Stimulated activated CD4-positive, alpha-beta T cell treated with anti-CD3 and anti-CD28 coated beads, Interleukin-15, amount 100 ng/mL, for 48 hours (primary cell): ENCODE measurements at places on chromosomes 3 and 15.

GRCh38 chr3:174156200-174156599 lies 702.9 kb upstream of the NAALADL2 start:
- DNase-seq, result no peak

GRCh38 chr3:10732292-10732691 lies 83.7 kb upstream of the SLC6A11 start:
- DNase-seq, result no peak

DNA sequence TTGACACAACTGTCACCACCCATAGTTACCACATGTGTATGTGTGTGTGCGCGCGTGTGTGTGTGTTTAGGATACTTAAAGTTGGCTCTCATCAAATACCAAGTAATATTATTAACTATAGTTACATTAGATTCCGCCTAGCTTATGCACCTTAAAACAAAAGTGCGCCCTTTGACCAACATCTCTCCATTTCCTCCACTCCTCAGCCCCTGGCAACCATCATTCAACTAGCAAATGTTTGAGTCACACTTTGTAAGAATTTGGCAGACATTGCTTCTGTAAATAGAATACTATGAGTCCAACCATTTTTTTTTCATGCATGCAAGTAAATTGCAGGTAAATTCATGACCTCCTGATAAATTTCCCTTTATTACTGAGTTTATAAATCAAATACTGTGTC lies 169.3 kb downstream of the GBE1 start:
- DNase-seq, result no peak

DNA sequence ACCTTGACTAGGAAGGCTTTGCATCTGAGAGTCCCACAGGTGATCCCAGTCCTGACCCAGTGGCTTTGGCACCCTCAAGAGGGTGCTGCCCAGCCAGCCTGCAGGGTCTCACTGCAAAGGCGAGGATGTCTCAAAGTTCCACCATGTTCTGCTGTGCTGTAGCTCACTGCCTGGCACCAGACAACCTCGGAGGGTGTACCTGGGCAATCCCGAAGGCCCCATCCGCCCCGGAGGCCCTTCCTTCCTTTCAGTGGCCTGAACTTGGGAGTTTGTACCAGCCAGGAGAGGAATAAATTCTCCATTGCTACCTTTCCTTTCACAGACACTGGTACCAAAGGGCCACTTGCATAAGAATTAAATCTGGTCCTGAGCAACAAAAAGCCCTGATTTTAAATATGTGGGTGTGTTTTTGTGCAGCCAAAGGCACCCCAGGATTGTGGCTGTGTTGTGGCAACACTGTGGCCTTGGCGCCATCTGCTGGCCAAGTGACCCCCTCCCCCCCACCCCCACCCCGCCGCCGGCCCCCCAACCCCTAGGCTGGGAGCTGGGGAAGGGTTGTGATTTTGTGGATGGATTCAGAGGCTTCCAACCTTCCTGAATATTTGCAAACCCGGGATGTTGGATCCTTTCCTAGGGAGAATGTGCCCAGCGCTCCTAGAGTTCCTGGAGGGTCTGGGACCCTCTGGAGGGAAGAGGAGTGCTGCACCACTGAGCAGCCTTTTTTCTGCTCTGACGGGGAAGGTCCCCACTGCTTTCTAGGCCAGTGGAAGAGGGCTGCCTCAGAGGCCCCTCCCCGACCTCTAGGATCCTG lies 9.7 kb upstream of the PTPN23 start:
- DNase-seq, result no peak

DNA sequence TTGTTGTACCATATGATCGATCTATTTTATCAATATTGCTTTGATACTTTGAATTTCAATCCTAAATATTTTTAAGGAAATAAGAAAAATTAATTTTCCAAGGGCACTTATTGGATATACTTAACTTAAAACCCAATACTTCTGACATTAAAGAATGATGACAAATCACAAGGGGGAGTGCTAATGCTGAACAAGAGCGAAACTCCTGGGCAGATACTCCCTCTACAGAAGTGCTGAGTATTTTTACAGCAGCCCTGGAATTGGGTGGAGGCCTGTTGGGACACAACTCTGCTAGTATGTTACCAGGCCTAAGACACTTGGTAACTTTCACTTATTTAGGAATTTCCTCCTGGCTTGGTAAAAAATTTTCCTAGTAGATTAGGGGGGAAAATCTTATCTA lies 46.2 kb downstream of the DENND6A start:
- DNase-seq, result no peak

DNA sequence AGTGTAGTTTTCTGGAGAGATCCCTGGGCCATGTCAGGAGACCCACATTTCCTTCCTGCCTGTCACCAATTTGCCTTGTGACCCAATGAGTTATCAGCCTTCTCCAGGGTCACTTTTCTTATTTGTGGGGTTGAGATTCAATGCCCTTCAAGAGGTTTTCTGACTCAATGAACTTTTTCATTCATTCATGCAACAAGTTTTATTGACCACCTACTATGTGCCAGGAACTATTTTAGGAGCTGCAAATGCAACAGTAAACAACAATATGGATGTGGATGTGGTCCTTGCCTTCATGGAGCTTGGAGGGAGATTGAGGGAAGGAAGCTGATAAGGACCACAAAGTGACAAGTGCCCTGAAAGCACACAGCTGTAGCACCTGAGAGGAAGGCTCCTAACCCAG lies 142.8 kb downstream of the OPA1 start:
- DNase-seq, result no peak

GRCh38 chr15:38847666-38848065 lies 283.1 kb upstream of the RASGRP1 start:
- DNase-seq, result no peak

- no peak for DNase-seq
Measured at GRCh38 chr3:139280027-139280671, 63.7 kb upstream of the MRPS22 start.

- no peak for DNase-seq
Measured at GRCh38 chr3:37969596-37970100, 20.9 kb upstream of the VILL start.

DNA sequence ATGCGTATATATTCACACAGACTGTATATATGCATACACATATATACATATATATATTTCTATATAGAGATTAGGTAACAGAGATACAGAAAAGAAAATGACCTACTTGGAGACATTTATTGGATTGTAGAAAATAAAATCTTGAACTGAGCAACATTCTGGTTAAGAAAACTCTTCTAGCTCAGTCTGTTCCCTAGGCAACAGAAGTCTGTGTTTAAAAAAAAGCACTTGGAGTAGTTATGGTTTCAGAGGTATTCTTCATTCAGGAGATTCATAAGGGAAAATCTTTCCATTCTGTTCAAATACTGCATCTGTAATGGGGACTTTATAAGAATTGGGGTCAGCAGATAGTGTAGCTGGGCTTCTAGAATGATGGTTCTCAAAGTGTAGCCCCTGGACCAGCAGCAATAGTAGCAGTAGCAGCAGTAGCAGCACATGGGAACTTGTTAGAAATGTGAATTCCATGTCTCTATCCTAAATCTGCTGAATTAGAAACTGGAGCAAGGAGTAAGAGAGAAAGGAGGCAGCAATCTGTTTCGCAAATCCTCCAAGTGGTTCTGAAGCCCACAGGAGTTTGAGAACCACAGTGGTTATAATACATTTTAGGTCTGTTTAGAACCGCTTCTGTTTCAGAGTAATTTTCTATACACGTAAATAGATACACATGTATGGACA lies 112.8 kb upstream of the TMEM108 start:
- DNase-seq, result no peak

- no peak for DNase-seq
Measured at GRCh38 chr3:103025880-103026279, 591.1 kb downstream of the ZPLD1 start.

DNA sequence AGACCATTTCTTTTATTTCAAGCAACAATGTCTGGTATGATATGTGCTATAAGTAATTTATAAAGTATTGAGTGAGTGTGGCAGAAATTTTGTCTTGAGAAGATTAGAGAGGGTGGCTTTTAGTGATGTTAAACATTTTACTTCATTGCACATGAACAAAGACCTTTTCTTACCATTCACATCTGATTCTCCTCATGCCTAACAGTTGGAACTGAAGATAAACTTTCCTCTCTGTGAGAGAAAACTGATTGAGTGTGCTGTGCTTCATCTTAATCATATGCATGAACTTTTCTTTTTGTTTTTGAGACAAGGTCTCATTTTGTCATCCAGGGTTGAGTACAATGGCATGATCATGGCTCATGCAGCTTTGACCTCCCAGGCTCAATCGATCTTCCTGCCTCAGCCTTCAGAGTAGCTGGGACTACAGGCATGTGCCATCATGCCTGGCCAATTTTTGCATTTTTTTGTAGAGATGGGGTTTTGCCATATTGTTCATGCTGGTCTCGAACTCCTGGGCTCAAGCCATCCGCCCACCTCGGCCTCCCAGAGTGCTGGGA lies 377.7 kb upstream of the GOLIM4 start:
- no peak for DNase-seq

- DNase-seq, result no peak
Measured at GRCh38 chr3:60323651-60324050, 927.6 kb downstream of the FHIT start.

GRCh38 chr3:45306406-45307008 lies 80.4 kb upstream of the TMEM158 start:
- DNase-seq, result no peak

- DNase-seq, result no peak
Measured at GRCh38 chr3:58234516-58234931, 3.1 kb upstream of the ABHD6 start.

- no peak for DNase-seq
Measured at GRCh38 chr15:83046558-83047127, 20.4 kb downstream of the BTBD1 start.

DNA sequence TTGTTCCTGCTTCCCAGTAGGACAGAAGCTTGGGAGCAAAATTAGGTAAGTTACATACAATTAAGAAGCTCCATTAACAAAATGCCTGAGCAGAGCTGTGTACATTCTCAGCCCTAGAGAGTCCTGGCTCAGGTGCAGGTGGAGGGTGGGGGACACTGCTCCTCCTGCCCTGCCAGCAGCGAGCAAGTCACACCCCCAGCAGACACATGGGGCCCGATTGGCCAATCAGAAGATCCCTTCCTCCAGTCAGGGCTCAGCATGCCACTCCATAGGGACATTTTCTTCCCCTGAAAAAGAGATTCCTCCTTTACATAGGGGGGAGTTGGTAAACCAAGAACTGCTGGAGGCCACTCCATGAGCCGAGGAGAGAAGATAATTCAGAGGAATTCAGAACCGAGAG lies 62.1 kb downstream of the PLXNA1 start:
- DNase-seq, result no peak

DNA sequence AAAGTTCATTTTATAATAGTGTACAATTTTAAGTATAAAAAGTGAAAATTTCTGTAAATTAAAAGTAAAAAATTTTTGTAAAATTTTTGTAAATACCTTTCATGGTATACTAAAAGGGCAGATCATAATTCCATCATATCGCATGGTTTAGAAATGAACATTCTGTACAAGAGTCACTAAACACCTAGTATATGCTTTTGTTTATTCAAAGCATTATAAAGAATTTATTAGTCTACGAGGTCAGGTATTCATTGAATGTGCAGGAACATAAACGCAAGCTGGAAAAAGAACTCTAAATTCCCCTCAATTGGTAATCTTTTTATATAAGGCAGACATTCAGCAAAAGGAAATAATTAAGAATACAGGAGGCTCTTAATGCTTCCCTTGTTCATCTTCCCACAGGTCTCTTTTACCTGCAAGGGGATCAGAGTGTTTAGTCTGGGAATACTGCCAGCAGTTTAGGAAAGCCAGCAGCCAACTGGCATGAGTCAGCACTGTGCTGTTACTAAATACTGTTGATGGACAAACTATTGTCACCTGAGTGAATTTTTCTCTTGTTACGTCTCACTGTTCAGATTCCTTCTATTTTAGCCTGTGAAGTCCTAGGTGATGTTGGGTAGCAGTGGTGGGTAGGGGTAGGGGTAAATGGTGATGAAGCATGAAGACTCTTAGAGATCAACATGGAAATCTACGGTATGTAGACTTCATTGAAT lies 70.1 kb downstream of the UQCC5 start:
- no peak for DNase-seq

- no peak for DNase-seq
Measured at GRCh38 chr3:147401421-147401820, 4.9 kb downstream of the ZIC4 start.

DNA sequence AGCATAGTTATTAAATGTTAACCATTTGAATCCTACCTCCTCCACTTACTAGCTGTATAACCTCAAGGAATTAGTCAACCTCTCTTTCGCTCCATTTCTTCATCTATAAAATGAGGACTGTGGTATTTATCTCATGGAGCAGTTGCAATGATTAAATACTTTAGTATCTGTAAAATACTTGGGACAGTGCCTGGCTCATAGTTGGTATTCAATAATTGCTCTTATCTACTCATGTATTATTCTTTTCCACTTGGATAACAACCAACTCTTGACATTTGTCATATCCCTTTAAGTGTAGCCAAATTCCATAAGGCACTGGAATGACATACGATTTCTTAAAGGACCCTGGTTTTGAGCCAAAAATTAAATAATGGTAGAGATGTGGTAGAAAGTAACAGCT lies 72.0 kb downstream of the FSIP1 start:
- no peak for DNase-seq

GRCh38 chr15:48090666-48091065 lies 30.1 kb upstream of the SLC24A5 start:
- DNase-seq, result no peak

DNA sequence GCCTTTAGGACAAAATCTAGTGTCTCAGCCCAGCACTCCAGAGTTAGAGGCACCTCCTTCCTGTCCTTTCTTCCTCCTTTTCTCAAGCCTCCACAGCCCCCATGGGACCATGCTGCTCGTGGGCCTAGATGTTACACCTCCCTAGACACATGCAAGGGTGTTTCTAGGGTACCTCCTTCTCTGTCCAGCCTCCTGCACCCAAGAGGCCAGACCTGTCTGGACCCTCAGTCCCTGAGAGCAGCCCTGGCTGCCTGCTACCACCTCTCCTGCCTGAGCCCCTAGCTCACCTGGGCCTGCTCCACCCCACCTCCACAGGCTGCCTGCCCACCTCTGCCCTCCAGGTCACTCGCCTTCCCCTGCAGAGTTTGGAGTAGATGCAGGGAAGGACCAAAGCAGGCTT lies 5.2 kb downstream of the LOXL1 start:
- no peak for DNase-seq

GRCh38 chr15:80761754-80762153 lies 17.4 kb upstream of the CEMIP start:
- DNase-seq, result no peak

GRCh38 chr3:61996366-61996765 lies 377.0 kb downstream of the FEZF2 start:
- DNase-seq, result no peak

- DNase-seq, result no peak
Measured at GRCh38 chr3:170867143-170867937, 2.7 kb downstream of the RPL22L1 start.
